ENCODE measurements at places on chromosomes 2 and 18.

- DNase-seq, result no peak
These were observed 159.8 kb downstream of the TAF4B start for GRCh38 chr18:26386002-26386401.

DNA sequence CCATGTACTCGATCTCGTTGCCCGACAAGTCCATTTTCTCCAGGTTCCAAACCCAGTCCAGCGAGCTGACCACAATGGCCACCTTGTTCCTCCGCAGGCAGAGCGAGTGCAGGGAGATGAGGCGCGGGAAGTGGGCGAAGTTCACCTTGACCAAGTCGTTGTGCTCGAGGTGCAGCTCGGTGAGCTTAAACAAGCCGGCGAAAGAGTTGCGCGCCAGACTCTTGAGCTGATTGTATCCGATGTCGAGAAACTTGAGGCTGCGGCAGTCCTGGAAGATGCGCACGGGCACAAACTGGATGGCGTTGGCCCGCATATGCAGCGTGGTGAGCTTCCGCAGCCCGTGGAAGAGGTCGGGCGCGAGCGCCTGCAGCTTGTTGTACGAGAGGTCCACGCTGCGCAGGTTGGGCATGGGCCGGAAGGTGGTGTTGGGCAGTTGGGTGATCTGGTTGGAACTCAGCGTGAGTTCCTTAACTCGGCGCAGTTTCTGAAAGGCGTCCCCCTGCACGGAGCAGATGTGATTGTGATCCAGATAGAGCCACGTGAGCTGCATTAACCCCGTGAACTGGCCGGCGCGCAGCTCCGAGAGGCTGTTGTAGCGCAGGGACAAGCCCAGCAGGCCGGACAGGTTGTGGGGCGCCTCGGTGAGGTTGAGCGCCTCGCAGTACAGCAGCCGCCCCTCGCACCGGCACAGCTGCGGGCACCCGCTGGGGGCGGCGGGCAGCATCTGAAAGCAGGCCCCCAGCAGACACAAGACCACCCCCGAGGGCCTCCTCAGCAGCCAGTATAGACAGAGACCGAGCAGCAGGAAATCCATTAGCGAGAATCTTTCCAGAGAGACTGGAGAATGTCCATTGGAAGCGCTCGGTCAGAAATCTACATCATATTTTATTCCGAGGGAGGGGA is 1.3 kb downstream of the LRRTM1 start:
- DNase-seq, result no peak

GRCh38 chr2:146917431-146918042 is 927.3 kb upstream of the ACVR2A start:
- peak; percentile 16 for DNase-seq

DNA sequence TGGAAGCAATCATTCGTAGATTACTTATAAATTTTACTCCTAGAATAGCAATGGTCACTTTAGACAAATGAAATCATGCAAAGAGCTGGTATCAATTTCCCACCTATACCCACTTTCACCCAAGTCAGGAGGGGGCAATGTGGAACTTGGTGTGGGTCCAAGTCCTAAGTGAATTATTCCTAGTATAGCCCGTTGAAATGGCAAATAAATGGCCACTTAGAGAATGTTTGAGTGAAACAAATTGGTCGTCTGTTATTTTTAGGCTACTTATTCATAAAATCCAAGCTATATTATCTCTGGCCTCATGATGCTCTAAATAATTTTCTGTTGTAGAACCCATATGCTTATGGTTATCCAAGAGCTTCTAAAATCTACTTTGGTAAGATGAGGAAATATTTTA is 98.1 kb downstream of the MYO3B start:
- no peak for DNase-seq

DNA sequence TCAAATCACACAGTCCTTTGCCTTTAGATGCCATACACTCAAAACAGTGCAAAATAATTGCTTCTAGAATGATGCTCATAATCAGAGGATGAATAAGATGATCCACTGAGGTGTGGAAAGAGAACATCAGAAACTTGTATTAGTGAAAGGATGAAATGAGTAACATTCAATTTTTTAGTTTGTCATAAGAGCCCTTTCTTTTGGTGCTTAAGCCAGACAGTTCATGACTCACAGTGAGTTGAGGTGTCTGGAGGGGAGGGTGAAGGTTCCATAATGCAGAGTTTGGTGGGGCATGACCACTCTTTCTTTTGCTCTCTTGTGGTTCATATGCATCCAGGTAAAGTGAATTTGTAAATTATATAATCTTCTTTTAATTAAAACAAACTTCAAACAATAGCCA is 415.0 kb upstream of the CELF4 start:
- DNase-seq, result no peak

DNA sequence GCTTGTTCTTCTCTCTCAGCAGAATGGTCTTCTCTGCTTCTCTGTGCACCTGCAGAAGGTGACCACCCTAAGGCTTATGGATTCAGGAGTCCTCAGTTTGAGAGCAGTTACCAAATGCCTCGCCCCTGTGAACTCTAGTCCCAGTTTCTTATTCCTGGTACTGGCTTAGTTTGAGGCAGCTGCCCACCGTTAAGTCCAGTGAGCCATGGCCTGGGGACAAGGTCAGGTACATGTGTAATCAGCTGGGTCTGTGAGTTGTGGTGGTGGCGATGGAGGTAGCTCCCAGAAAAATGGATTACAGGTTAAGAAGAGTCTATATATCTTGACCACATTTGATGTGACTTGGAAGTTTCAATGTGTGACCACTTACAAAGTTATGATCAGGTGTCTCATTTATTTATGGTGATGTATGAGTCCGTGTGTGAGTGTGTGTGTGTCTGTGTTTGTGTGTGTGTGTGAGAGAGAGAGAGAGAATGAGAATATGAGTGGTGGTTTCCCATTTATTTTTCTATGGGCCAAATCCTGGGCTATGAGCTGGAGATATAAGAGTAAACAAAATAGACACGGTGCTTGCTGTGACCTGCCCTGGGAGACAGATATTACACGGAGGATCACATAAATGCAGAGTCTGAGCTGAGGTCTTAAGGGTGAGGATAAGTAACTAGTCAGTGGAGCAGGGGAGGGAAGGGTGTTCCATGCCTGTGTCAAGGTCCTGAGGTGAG is 13.0 kb upstream of the IL1RN start:
- DNase-seq, result no peak

- DNase-seq, result no peak
These were observed 17.1 kb upstream of the FABP1 start for GRCh38 chr2:88144914-88145497.

All from NCI-H526 (cell line).